ENCODE measurements at places on chromosomes 1 and 21.

DNA sequence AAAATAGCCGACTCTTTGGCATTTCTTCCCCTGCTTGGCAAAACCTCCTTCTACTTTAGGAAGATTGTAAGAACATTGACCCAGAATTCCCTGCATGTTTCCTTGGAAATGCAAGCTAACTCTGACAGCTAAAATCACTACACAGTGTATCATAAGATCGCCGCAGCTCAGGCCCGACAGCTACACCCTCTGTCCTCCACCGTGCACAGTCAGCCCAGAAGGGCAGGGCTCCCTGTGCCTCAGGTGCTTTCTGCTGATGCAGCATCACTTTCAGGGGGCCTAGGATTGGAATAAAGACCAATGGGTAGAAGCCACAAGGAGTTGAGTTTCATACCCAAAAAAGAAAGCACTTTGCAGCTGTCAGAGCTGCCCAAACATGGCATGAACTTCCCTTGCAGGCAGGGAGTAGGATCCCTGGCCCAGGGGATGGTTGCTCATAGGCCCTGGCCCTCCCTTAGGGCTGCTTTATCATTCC is 145.3 kb downstream of the SEC16B start:
- no peak for DNase-seq

DNA sequence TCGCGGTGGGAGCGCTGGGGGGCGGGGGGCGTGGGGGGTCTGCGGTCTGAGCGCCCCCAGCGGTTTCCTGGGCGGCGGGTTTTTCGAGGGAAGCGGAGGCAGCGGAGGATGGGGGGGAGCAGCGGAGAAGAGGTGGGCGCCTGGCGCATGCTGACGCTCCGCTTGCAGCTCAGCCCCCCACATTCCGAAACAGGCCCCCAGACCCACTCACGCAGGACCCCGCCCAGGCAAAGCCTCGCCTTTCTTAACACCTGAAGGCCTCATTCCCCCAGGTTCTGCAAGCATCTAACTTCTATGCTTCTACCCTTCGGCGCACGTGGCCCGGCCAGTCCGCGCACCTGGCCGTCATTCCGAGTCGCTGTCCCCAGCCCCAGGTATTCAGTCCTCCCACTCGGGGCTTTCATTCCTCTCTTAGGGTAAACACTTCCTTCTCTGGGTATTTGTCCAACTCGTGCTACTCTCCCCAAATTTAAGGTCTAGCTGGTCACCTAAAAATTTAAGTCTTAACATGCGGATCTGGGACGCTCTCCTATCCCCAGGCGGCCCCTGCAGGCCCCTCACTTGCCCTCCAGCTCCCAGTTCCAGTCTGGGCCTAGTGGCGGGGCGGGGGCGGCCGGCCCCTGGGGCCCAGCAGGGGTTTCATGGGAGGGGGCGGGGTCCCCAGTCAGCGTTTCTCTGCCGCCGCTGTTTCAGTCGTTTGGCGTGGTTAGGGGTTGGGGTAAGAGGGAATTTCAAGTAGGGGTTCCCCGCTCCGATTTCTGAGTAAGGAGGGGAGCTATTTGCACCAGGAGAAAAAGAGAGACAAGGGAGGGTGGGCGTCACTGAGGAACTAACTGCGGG is 2.8 kb upstream of the ZBTB7B start:
- DNase-seq: no peak

DNA sequence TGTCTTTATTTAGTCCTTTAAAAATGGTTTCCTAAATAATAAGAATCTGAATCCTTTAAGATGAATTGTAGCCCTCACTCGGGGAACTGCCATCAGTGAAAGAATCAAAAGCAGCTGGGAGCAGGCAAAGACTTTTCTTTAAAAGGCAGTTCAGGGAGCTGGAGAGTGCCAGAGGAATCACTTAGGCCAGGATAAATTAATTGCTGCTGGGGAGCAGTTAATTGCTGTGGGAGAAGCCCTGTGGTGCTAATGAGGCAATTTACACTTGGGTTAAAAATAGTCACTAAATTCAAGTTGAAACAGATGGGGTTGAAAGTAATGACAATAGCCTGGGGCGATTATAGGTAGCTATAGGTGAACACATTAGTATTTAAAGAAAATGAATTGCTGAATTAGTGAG is 38.7 kb upstream of the COL24A1 start:
- no peak for DNase-seq

DNA sequence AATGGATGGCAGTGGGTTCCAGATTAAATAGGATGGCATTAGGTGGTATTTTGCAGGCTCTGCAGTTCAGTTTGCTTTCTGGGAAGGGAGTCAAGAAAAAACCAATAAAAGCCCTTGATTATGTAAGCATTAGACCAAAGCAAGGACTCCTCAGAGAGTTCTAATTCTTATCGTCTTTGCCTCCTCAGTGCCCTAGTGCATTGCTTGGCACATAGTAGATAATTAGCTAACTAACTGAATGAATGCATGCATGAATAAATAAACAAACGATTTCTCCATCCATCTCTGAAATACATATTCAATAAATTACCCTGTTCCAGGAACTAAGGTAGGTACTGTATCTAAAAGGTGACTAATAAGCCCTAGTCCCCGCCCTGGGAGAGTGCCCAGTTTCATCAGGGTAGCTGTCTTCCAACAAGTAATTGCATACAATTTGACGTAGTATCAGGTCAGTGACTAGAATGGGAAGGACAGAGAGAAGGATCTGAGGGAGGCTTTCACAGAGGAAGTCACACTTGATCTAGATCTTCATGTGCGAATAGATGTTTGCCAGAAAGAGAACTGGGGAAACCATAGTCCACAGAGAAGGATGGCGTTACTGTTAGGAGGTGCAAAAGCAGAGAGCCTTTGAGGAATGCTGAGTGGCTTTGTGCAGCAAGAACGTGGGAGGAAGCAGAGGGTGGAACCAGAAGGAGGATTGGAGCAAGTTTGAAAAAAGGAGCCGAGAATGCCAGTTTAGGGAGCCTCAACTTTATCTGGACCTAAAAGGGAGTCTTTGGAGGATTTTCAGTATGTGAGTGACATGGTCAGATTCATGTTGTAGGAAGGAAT is 111.4 kb downstream of the TBX19 start:
- DNase-seq: no peak

DNA sequence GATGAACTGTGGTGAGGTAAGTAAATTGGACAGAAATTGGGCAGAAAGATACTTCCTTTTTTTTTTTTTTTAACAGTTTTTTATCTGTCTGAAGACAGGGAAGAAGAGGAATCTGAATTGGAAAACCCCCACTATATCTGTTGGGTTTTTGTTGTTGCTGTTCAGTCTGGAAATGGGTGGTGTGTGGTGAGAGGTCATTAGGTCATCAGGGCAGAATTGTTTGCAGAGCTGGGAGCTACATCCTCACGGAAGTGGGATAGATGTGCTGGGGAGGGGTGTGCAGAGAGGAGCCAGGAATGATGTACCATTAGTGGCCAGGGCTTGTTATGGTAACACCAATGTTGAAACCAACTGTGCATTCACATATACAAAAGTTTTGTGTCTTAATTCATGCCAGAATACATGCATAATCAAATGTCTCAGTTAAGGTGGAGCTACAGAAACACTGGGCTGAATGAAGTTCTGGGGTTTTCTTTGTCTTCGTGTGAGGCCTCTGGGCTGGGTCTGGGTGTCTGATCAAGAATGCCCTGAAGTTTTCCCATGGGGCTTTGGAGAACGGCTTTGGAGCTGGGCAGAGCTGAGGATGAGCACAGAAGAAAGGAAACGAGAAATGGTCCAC is 12.4 kb downstream of the USP25 start:
- DNase-seq: no peak
